ENCODE measurements at places on chromosomes 11 and 22.
A peak's percentile ranks its signal among the peaks of the same experiment; 100 is the strongest.

- no peak for DNase-seq
These were observed 24.6 kb downstream of the MMP27 start for GRCh38 chr11:102680945-102681344.

GRCh38 chr11:18617688-18618341 lies 16.3 kb downstream of the SPTY2D1 start:
- DNase-seq, result no peak

DNA sequence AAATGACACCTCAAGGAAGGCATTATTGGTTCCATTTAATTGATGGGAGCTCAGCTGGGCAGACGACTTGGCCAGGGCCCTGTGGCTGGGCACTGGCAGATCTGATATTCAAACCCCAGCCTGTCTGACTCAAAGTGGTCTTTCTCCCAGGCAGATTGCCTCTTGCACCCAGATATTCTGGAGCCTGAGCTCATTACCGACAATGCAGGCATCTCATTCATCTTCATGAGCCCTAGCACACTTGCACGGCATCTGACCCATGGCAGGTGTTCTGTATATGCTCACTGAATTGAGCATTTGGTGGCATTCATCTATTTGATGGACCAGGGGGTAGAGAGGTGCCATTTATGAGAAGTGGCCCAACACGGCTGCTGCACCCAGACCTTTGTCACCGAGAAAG lies 193.1 kb downstream of the DSCAML1 start:
- DNase-seq, result no peak

DNA sequence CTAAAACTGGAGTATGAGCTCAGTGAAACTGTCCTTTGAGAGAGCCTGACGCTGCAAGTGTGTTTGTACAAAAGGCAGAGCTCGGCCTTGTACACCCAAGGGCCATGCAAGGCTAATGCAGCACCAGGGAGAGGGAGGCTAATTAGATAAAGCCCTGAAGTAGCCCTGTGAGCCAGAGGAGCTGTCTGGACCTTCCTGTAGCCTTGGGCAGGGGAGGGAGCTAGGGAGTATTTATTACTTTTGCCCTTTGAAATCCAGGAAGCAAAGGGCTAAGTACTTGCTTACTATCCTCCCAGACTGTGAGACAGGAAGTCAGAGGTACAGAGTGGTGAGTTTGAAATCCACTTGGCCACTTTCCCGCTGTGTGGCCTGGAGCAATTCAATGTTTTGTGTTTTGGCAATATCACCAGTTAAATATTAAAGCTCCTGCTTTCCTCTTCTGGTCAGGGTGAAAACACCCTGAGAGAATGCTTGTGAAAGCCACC lies 10.2 kb upstream of the LDHA start:
- DNase-seq, result no peak

GRCh38 chr22:31305194-31305593 lies 12.9 kb upstream of the PIK3IP1 start:
- no peak for DNase-seq

DNA sequence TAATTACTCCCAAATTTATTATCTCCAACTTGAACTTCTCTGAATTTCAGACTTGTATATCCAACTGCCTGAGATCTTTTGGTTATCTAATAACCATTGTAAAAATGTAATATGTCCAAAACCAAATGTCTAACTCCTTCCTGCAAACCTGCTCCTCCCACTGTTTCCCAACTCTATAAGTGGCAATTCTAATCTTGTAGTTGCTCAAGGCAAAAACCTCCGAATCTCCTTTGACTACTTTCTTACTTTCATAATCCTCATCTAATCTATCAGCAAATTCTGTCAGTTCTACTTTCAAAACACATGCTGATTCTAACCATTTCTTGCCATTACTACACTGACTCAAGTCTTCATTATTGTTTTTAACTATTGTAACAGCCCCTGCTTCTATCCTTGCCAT lies 55.7 kb downstream of the FAM168A start:
- no peak for DNase-seq

DNA sequence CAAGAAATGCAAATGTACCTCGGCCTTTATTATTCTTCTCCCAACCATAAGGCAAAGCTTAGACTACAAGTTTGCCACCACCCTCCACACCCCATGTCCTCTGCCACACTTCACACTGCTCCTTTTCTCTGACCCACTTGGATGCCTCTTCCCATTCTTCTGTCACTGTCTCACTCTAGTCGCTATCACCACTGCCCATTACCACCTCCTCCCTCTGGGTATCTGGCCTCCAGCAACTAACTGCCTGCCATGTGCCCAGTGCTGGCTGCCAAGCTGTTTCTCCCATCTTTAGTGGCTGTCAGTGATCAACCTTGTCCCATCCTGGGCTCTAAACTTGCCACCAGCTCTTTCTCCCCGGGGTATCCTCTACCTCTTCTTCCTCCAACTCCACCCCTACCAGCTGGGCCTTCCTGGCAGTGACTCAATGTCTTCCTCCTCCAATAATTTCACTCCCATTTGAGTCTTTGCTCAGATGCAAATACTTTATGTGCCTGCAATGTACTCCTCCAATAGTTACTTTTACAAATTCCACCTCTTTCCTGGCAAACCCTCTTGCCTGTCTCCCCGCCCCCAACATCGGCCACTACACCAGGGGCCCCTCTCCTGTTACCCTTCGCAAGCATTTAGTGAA lies 20.1 kb upstream of the KDM2A start:
- no peak for DNase-seq

- peak; percentile 7 for DNase-seq
These were observed 224.3 kb downstream of the DSCAML1 start for GRCh38 chr11:117572671-117573070.

GRCh38 chr22:19737846-19738663 lies 14.7 kb downstream of the GP1BB start:
- DNase-seq, result no peak

DNA sequence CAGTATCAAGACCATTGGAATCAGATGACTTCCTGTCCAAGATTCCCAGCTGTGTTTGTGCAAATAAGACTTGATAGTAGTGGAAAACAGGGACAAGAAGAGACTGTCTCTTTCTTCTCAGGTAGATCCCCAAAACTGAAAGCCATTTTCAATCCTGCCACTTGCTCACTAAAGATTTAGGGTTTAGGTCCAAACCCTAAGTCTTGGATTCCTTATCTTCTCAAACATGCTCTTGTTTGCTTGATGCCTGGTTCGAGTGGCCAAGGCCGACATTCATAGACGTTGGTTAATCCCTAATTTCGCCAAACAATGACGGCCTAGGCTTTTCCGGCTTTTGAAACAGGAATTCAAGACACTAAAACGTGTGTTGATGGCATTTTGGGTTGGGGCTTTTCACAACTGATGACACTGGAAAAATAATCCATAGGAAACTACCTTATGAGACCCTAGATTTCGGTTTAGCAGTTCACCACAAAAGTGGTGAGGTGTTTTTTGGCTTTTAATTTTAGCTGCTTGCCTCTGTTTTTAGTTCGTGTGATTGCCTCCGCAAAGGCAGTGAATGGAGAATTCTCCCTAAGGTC lies 1.0 kb upstream of the GTPBP1 start:
- no peak for DNase-seq

DNA sequence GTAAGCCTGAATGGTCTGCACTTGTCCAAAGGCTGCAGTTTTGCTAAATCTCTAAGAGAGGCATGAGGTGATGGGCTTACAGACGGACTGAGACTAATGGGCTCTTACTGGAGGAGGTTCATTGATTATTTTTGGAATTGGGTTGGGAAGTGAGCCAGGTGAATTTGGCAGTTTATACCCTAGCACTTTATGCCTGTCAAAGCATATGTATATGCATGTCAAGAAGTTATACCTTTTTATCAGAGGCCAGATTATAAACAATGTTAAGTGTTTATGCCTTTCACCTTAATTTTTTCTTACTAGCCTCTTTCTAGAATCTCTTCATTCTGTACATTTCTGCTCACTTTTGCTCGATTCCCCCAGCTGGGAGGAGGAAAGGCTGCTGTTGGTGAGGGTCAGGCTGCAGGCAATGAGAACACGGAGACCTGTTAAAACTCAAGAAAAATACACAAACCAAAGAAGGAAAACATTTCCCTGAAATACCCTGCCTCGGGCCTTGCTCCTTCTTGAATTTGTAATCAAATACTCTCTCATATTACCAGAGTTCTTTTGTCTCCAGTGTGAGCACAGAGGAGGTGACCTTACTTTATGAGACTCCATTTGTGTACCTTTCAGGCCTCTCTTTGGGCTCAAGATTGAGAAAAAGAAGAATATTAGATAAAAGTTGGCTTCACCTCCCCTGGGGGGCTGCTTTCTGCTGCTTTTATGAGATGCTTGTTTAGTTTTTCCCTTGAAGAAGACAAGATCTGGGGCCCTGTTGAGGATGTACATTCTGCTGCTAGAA lies 19.6 kb downstream of the NAT10 start:
- DNase-seq, result no peak

- no peak for DNase-seq
These were observed 451 bp downstream of the CDC45 start for GRCh38 chr22:19480173-19480568.

GRCh38 chr11:72745511-72745910 lies 6.7 kb downstream of the ARAP1 start:
- DNase-seq, result no peak

DNA sequence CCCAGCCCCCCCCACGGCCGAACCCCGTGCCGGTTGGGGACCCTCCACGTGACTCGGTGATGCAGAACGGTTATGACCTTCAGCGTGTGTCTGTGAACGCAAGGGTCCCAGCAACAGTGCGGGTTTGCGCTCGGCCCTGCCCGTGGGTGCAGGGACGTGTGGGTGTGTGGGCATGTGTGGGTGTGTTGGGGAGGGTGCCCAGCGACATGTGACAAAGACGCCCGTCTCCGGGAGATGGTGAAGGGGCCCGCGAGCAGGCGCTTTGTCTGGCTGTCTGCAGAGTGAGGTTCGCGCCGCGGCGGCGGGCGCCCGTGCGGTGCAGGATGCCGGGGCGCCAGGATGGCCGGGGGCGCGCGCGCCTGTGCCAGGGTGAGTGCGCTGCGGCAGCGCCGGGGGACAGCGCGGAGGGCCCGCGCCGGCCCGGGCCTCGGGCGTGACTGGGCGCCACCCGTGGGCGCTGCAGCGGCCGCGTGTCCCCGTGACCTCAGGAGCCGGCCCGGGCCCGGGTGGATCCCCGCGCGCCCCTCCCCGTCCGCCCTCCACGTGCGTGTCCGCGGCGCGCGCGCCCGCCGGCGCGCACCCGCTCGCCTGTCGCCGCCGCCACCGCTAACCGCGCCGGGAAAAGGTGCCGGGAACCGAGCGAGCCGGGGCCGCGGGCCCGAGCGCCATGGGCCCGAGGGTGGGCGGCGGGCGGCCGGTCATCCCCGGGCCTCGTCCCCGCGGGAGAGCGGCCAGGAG lies at the start of gene LRFN4:
TSS of gene LRFN4 (plus strand) at position 569 of the 738 bp plus-strand sequence. CDS start 681 bp downstream, outside the sequence.
- DNase-seq, result peak; percentile 82

DNA sequence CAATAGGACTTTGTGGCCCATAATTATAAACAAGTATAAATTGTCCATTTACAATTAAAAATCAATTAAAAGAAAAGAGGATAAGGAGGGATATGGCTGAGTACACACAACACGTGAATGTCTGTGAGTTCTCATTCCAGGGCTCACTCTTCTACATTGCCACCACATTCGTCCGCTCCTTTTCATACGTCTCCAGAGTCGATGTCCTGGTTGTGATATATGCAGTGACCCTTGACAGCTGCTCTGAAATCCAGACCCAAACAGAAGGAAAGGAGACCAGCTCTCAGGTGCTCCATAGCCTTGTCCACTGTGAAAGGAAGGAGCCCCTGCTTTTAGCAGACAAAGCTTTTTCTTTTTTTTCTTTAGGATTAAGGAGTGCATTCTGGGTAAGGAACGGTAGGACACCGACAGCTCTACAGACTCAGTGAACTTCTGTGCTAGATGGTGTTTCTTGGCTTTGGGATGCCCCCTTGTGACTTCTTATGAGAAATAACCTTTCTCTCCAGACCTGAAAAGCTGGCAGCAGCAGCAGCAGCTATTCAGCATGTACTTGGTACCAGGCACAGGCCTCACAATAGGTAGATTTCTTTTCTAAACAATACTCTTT lies 19.7 kb upstream of the DNAJB13 start:
- no peak for DNase-seq

DNA sequence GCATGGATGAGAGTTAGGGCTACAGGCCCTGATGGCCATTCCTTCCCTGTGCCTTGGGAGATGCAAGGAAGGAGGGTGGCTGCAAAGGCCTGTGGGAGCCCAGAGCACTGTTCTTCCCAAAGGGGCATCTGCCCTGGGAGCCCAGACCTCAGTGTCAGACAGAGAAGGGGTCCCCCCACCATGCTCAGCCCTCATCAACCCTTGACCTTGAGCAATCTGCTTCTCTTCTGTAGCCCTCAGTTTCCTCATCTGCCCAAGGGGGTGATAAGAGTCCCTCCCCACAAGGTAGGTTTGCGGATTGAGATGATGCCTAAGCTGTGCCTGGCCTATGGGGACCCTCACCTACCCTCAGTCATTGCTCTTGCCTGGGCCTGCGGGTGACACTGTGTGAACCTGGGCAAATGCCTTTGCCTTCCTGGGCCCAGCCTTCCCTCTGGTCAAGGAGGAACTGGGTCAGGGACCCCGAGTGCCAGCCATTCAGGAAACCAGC lies 47.5 kb downstream of the IGLL5 start:
- DNase-seq, result no peak

- no peak for DNase-seq
These were observed 18.6 kb downstream of the ATM start for GRCh38 chr11:108241330-108242037.

DNA sequence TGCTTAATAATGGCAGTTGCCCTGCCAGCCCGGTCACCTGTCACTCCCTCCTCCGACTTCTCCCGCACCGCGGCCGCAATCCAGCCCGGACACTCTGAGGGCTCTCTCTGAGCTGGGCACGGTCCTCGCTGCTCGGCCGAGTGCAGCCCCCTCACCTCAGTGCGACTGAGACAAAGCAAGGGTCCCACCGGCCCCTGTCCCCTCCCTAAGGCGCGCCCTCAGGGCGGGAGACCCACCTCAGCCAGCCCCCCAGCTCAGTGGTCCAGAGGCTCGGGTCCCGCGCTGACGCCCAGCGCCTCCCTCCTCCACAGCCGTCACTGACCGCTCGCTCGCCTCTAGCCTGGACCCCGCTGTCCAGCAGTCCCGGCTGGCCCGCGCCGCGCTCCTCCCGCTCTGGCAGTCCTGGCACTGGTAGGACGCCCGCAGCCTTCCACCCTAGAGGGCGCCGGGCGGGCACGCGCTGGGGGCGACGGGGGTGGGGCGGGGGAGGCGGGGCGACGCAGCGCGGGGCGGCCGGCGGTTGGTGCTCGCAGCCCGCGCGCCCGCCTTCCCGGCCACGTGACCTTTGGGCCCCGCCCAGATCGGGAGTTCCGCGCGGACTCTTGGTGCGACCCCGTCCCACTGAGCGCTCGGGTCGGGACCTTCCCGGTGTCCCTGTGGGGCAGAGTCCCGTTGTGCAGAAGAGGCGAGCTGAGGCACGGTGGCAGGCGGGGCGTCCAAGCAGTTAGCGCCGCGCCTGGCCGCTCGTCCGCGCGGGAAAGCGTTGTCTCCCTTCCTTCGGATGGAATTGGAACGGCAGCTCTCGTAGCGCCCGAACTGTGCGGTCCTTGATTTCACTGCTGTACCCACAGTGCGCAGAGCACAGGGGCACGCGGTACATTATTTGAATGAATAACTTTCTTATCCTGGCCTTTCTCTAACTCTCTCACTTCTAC lies 7.8 kb upstream of the L3MBTL2 start:
- DNase-seq, result peak; percentile 92

Data from Right ventricle myocardium inferior (tissue), 1 donor.